ENCODE measurements at places on chromosomes 7 and 10. TPM values are rescaled to one million over a fixed set of nuclear protein-coding genes. Genes with fewer than 3 reads are reported as not detected.
A peak's percentile ranks its signal among the peaks of the same experiment; 100 is the strongest.

Gene UNCX
- 0.24 TPM for total RNA-seq

DNA sequence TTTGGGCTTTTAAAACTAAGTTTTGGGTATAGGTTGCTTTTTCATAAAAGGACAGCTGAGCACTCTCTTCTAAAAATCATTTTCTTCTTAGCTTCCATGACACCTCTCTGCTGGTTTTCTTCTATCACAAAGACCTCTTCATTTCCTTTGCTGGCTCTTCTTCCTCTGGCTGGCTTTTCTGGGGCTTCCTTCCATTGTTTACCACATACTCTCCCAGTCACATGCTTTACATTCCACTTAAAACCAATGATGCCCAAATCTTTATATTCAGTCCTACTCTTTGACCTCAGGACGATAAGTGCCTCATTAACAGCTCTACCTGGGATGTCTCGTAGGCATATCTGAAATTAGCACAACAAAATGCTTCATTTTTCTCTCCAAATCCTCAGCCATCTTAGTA is 26.8 kb downstream of the FAM133B start:
- H3K27ac ChIP-seq: no peak overlapping the region
- no peaks in the 10 kb centered on the region for H3K36me3 ChIP-seq
- H3K27me3 ChIP-seq: no peaks in the 10 kb centered on the region
- H3K4me3 ChIP-seq: no peak overlapping the region

GRCh38 chr7:52257890-52258289 is 777.5 kb upstream of the POM121L12 start:
- no peak overlapping the region for H3K27ac ChIP-seq
- peak; percentile 37 for DNase-seq
- no peaks in the 10 kb centered on the region for H3K27me3 ChIP-seq
- H3K4me1 ChIP-seq: no peaks in the 10 kb centered on the region
- no peaks in the 10 kb centered on the region for H3K36me3 ChIP-seq
- no peak overlapping the region for H3K4me3 ChIP-seq

DNA sequence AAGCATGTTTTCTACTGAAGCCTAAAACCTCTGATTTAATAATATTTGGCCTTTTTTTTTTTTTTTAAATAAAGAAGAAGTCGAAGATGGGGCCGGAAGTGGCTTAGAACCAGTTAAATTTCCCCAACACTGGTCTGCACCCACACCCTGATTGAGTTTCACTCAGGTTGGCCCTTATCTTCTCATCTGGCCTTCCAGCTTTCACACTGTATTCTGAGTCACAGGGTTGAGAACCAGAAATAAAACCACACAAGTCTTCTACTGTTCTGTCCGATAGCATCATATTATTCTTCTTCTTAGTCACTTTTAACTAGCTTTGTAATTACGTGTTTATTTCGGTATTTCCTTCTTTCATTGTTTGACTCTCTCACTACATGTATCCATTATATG is 9.9 kb downstream of the ZNF365 start:
- no peaks in the 10 kb centered on the region for H3K4me1 ChIP-seq
- no peaks in the 10 kb centered on the region for H3K27me3 ChIP-seq
- no peak overlapping the region for H3K27ac ChIP-seq
- DNase-seq: no peak

Measured in testis (tissue), 5 donors.